ENCODE measurements at places on chromosomes 16 and 17.

GRCh38 chr17:74992223-74992622 is 4.8 kb downstream of the CDR2L start:
- DNase-seq: no peak

DNA sequence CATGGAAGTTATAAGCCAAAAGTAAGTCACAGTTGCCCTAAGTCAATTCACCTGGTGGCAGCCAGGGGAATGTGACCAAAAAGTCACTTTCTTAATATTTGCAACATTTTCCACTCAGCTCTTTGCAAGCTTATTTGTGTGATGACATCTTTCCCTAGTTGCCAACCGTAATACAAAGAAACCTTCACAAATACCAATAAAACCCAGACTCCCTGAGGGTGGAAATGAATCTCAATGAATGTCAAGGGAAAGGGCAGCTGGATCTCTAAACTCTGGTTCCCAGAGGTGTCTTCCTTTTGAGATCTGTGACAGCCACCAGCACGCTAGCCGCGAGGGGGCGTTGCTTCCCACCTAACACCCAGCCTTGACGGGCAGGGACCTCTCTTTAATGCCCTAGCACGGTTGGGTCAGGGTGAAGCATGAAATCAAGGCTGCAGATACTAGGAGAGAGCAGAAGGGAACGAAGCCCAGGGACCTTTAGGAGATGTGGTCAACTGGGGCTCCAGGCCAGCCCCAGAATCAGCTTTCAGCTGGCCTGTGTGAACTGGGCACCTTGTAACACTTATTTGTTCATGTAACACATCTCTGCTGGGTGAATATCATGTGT is 82.2 kb downstream of the CMC2 start:
- peak; percentile 38 for DNase-seq

DNA sequence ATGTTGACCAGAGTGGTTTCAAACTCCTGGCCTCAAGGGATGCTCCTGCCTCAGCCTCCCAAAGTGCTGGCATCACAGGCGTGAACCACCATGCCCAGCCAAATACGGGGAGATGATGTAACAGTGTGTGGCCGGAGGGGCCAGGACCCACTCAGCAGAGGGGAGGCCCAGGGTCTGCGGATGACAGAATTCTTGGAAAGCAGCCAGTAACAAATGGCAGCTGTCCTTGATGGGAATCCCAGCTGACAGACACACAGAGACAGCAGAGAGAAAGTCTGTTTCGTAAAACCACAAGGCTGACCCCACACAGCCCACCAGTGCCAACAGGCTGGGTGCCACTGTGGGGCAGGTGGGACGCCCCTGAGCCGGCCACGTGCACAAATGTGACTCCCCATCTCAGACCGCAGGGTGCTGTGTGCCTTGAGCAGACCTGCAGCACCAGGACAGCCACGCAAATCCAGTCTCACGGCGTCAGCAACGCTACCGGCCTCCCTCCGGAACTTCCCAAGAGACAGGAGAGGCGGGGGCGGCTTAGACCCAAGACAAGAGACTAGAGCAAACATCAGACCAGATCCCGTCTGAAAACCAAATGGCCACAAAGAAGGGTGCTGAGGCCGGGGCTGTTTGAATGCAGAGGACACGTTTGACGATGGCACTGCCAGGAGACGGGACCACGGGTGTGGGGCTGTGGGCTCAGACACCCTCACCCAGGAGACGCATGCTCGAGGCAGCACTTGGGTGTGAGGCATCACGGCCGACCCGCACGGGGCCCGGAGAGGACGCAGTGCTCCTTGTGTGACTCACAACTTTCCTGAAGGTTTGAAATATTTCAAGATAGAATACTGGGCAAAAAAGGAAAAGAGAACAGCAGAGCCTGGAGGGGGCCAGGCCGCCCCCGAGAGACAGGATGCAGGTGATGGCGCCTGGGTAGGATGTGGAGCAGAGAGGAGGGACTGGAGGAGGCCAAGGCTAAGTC is 24.6 kb downstream of the CTU2 start:
- no peak for DNase-seq

GRCh38 chr16:17266608-17267313 is 204.0 kb downstream of the XYLT1 start:
- no peak for DNase-seq

GRCh38 chr16:81696166-81696960 is 82.7 kb upstream of the PLCG2 start:
- no peak for DNase-seq

GRCh38 chr16:77531752-77532151 is 96.9 kb upstream of the ADAMTS18 start:
- no peak for DNase-seq

DNA sequence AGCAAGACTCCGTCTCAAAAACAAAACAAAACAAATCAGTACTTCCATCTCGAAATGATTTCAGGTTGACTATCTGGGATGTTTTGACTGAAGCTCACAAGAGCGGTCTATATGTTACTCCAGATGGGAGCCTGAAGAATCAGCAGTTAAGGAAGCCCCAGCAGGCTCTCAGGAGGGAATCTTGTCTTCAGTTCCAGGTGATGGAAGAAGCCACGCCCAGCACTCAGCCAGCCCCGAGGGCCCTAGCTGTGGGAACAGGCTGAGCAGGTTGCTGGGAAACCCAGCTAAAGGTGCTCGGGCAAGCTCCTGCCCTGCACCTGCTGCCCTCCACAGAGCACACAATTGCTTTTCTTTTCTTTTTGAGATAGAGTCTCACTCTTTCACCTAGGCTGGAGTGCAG is 32.4 kb downstream of the WIPI1 start:
- no peak for DNase-seq

GRCh38 chr17:73284354-73284753 is 22.7 kb upstream of the CPSF4L start:
- no peak for DNase-seq

All from activated CD4-positive, alpha-beta T cell treated with anti-CD3 and anti-CD28 coated beads for 24 hours (primary cell).